ENCODE measurements at places on chromosomes 1 and 21.
A peak's percentile ranks its signal among the peaks of the same experiment; 100 is the strongest.

DNA sequence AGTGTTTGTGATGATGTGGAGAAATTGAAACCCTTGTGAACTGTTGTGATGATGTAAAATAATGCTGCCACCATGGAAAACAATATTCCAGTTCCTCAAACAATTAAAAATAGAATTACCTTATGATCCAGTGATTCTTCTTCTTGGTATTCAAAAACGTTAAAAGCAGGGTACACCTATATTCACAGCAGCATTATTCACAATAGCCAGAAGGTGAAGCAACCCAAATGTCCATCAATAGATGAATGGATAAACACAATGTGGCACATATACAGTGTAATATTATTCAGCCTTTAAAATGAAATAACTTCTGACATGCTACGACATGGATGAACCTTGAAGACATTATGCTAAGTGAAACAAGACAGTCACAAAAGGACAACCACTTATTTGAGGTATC is 59.2 kb downstream of the LYPLAL1 start:
- no peak for DNase-seq

- DNase-seq, result peak; percentile 51
Measured at GRCh38 chr1:42753070-42753469, 13.0 kb upstream of the CLDN19 start.

DNA sequence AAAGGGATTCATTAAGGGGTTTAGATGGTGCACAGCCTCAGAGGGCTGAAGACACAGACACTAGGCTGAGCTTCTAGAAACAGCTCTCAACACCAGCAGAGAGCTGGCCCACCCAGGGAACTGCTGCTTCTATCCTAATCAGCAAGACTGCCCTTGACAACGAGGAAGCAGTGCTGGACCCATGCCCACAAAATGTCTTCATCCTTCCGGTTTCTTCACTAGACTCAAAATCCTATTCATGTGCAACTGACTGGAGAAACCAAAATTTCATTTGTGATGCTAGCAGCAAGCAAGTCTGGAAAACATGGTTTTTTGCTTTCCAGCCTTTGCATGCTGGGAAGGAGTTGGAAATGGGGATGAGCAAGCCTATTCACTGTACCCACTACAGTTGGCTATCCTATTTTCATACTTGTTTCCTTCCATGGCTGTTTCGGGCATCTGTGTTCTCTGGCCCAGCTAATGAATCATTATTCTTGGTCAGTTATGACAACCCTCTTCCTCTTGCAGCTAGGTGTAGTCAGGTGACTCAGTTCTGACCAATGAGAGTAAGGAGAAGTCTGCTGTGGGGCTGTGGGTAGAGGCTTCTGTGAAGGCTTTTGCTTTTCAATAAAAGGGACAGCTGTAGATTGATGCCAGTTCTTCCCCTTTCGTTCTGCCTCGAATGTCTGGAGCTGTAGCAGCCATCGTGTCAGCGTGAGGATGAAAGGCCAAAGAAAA is 14.6 kb upstream of the TMEM61 start:
- DNase-seq, result peak; percentile 63

DNA sequence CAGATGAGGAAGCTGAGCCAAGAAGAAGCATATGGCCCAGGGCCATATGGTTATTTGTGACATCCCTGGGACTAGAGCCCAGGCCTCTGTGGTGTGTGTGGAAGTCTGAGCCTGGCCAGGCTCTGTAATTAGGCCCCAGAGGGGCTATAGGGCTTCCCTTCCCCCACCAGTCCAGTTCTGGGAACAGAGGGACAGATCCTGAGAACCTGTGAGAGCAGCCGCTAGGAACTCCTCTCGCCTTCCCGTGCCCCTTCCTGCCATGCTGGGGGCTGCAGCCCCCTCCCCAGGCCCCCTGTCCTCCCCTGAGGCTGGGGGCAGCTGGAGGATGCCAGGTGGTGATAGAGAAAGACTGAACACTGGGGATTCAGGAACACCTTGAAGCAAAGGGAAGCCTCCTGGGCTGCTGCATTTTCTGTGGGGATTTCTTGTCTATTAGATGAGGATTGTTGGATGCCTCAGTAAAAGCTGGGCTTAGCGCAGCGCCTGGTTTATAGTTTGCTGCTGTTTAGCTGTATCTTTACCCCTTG is 33.3 kb downstream of the COQ8A start:
- no peak for DNase-seq

- peak; percentile 60 for DNase-seq
Measured at GRCh38 chr1:43530483-43531106, at the start of gene PTPRF. Gene PTPRF (plus strand): TSS chr1:43530883. CDS start chr1:43545076, 14,193 bp downstream.

- DNase-seq, result peak; percentile 69
Measured at GRCh38 chr1:221203224-221204054, 324.2 kb downstream of the HLX start.

GRCh38 chr1:24540906-24541710 is 14.8 kb upstream of the NCMAP start:
- DNase-seq, result peak; percentile 48

DNA sequence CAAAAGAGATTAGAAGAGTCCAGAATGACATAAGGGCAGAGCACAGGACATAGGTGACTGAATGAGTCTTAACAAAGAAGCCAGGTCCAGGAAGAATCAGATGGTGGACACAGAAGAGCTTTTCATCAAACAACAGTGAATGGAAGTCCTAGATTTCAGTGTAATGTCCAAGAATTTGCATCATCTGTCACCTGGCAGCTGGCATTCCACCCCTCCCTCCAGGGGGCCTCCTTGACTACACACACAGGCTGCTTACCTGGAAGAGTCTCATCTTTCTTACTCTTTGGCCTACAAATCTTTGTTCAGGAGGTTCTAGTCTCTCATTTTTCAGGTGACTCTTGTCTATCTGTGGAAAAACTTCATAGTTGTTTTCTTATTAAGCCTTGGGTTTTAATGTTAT is 36.2 kb downstream of the GORAB start:
- no peak for DNase-seq

DNA sequence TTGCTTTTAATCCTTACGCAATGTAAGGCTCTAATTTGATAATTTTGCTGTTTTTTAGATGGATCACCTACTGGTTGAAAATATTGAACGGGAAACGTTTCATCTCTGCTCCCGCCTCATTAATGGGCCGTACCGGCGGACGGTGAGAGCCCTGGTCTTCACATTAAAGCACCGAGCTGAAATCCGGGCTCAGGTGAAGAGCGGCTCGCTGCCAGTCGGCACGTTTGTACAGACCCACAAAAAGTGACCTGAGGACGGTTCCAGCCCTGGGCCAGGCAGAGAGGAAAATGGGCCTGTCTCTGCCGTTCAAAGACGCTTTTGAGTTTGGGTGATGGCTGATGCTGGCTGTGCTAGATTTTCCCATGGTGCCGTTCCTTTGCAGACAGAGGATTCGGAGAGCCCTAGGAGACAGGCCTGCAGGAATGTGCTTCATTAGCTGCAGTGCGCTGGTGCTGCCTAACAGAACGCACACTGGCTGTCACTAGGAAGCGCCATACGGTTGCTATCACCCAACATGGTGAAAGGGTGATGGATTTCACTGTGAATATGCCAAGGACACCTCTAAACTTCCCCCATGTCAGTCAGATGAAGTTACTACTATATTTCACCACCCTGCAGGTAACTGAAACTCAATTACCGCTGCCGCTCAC is 42.9 kb downstream of the TCEANC2 start:
- no peak for DNase-seq

DNA sequence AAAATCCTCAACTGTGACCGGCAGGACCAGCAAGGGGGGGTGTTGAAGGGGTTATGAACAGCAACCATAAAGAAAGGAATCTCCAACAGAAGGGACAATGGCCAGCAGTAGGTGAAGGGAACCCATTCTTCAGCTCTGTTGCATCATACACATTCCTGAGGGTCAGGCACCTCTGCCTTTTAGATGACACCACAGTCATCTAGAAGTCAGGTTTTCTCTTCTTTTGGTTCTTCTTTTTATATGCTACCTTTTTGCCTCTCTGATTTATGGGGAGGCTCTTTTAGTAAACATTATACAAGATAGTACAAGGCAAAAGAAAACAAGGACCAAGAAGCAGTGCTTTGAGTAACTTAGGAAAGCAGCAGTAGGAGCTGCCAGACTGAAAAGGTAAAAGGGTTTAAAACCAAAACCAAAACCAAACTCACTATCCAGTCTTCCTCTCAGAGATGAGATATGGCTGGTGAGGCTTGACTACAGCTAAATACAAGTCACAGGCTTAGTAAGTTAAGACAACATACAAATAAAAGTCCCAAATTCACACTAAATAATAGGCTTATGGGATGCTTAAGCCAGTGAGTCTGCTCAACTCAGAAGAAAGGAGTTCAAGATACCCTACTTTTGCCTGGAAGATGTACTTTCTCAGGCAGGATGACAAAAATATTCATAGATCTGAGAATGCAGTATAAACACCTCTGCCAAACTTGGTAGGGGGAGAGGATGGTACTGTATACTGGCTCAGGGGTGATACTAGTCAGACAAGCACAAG is 4.1 kb downstream of the TEX38 start:
- no peak for DNase-seq

DNA sequence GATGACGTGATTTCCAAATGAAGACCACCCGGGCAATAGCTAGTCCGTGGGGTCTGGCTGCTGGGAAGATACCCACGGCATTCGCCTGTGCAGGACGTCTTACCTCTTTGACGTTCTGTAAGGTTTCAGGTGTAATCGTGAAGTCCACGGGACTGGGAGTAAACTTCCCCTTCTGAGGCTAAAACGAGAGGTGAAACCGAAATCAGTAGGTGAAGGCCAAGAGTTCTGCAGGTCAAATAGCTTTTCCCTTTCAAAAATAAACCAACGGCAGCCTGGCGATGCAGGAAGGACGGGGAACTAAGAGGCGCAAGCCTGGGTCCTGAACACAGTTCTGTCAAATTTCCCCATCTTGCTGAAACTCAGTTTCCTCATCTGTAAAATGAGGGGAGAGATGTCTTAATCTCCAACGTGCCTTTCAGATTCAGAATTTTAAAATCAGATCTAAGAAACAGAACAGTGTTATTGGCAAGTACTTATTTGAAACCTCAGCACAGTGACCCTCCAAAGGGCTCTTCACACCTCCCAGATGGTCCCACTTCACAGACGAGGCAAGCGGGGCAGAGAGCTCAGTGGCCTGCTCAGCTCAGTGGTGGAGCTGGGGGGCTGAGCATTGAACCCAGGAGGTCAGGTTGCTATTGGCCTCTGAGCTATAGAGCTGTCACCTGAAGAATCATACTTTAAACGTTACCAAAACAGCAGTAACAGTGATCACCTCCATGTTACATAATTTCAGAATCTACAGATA is 34.7 kb downstream of the VPS26C start:
- no peak for DNase-seq

GRCh38 chr1:53593758-53594380 is 134.7 kb downstream of the DMRTB1 start:
- DNase-seq, result no peak

DNA sequence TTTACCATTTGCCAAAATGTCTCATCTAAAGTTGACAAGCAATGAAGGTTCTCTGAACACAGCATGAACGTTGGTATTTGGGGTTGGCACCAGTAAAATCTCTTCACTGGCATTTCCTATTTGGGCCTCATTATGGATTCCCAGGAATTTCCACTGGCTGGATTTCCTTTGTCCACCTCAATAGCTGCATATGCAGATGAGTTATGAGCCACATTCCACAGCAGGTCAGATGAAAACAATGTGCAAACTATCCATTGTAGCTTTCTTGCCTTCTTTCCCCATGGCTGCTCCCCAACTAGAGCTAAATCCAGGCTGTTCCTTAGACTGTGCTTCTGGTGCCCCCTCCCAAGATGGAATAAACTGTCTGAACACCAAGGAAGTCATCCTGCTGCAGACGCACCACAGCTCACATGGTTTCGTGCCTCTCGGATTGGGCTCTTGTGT is 168.1 kb upstream of the FGGY start:
- peak; percentile 90 for DNase-seq

DNA sequence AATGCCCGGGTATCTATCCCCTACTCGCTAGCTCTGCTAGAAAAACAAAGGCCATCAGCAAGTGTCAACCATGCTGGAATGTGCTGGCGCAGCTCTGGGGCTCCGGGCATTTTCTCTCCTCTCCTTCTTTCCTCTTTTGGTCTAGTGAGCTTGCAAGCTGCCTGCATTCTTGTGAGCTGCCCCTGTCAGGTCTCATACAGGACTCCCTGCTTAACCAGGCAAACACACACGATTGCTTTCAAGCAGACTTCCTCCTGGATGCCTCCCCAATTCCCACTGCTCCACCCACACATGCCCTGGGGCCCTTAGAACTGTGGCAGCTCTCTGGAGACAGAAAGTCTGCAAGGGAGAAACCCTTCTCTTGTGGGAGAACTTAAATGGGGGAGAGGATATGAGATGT is 35.7 kb upstream of the SUCO start:
- DNase-seq, result peak; percentile 23

Measured in fibroblast of skin of back (primary cell).